ENCODE measurements at places on chromosomes 7 and 10.

DNA sequence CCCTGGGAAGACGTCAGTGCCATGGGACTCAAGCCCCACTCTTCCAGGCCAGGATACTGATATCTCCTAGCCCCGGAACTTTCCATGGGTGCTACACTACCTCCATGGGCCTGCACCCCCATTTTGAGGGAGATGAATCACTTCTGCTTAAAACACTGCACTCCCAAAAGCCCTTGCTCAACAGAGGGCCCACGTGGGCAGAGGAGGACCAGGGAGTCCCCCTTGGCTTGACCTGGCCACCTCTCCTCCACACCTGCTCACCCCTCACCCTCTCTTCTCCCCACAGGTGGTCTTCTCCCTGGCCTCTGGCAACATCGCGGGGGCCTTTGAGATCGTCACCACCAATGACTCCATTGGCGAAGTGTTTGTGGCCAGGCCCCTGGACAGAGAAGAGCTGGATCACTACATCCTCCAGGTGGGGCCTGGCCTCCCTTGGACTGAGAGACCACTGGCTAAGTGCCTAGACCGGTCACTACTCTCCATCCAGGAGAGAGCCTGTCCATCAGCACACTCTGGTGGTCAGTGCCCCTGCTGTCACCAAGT is 19.9 kb upstream of the C10orf105 start:
- DNase-seq = no peak

GRCh38 chr7:27143950-27144780 is 684 bp upstream of the HOXA5 start:
- peak; percentile 45 for DNase-seq

GRCh38 chr10:58435297-58435985 is 50.2 kb downstream of the TFAM start:
- DNase-seq = no peak

GRCh38 chr7:154463794-154464193 is 411.6 kb downstream of the DPP6 start:
- DNase-seq = no peak

GRCh38 chr7:116522247-116522646 is 2.6 kb upstream of the CAV1 start:
- DNase-seq = no peak

GRCh38 chr7:102828286-102828685 is 79.5 kb downstream of the FAM185A start:
- DNase-seq = no peak

GRCh38 chr7:113892818-113893217 is 26.0 kb downstream of the PPP1R3A start:
- no peak for DNase-seq

GRCh38 chr7:31002256-31002655 is 38.5 kb downstream of the GHRHR start:
- no peak for DNase-seq

- DNase-seq = no peak
Observed at GRCh38 chr10:63699785-63700613, 178.8 kb downstream of the REEP3 start.

DNA sequence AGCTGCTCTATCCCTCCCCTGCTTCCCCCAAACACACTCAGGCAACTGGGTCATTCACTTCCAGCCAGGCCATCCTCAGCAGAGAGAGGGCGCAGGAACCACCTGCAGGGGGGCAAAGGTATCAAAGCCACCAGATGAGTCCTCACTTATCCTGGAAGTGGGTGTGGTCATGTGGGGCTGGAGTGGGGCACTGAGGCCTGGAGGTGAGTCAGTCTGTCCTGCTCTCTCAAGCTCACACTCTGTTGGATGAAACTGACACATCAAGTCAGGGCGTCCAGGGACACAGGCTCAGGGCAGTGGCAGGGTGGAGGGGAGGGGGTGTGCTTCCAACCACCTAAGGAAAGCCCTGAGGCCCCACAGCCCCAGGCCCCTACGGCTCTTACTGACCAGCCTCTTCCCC is 8.0 kb upstream of the ELFN1 start:
- DNase-seq = no peak

DNA sequence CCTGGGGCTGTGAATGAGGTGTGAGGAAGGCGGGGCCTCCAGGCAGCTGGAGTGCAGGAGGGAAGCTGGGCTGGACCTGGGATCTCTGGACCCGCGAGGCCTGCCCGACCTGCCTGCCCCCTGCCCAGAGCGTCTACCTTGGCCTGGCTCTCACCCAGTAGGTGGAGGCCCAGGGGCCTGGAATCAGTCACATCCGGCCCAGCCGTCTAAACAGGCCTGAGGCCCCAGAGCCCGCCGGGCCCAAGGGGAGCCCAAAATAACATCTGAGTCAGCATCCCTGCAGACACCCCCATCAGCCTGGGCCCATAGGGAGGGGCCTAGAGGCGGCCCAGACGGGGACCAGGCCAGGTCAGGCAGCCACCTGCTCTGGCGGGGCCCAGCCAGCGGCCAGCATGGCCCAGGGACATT is 15.1 kb upstream of the ELN start:
- DNase-seq = no peak

- peak; percentile 71 for DNase-seq
Observed at GRCh38 chr7:151754142-151754590, 122.7 kb downstream of the PRKAG2 start.

DNA sequence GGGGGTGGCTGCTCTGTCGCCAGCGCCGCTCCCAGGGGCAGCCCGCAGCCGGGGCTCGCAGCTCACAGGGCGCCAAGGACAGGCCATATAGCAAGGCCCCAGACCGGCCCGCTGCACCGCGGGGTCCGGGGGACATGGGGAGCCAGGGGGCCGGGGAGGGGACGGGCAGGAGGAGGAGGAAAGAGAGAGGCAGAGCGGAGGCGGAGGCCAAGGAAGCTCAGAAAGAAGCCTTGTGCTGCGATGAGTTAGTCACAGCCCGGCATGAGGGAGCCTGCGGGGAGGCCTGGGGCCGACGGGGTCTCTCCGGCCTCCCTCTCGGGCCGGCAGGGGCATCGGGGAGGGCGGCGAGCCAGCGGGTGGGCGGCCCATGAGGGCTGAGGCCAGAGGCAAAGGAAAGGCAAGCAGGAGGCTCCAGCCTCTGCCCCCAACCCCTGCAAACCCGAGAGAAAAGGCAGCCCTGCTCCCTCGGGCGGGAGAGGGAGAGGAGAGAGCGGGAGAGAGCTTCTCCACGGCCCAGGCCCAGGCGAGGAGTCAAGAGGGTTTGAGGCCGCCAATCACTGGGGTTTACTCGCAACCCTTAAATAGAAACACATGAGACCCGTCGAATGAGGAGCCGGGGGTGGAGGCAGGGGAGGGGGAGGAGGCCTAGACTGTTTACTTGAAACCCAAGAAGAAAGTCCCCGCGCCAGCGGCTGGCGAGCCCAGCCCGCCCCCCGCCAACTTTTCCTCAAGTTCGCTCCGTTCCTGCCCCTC is 167.9 kb downstream of the NEURL1 start:
- DNase-seq = peak; percentile 92

GRCh38 chr10:66678521-66678920 is 247.3 kb upstream of the LRRTM3 start:
- DNase-seq = no peak

- DNase-seq = peak; percentile 47
Observed at GRCh38 chr10:28939281-28940157, 262.2 kb downstream of the BAMBI start.

GRCh38 chr10:97434055-97434454 is 8.1 kb downstream of the PGAM1 start:
- no peak for DNase-seq

GRCh38 chr7:47957156-47957555 is 8.9 kb upstream of the PKD1L1 start:
- no peak for DNase-seq

GRCh38 chr10:8230902-8231301 is 176.4 kb downstream of the GATA3 start:
- DNase-seq = no peak

GRCh38 chr10:12041766-12042408 is 722 bp downstream of the UPF2 start:
- peak; percentile 21 for DNase-seq

- DNase-seq = peak; percentile 75
Observed at GRCh38 chr10:121900443-121901174, 27.2 kb downstream of the ATE1 start.

GRCh38 chr7:24917510-24918239 is 62.3 kb downstream of the OSBPL3 start:
- no peak for DNase-seq

- DNase-seq = no peak
Observed at GRCh38 chr10:53135213-53135896, 362.8 kb upstream of the MBL2 start.

- no peak for DNase-seq
Observed at GRCh38 chr10:85995791-85996190, 370.8 kb downstream of the GRID1 start.

- DNase-seq = no peak
Observed at GRCh38 chr7:37476428-37476827, 27.8 kb upstream of the ELMO1 start.

GRCh38 chr7:111175908-111176441 is 85.0 kb downstream of the LRRN3 start:
- no peak for DNase-seq

DNA sequence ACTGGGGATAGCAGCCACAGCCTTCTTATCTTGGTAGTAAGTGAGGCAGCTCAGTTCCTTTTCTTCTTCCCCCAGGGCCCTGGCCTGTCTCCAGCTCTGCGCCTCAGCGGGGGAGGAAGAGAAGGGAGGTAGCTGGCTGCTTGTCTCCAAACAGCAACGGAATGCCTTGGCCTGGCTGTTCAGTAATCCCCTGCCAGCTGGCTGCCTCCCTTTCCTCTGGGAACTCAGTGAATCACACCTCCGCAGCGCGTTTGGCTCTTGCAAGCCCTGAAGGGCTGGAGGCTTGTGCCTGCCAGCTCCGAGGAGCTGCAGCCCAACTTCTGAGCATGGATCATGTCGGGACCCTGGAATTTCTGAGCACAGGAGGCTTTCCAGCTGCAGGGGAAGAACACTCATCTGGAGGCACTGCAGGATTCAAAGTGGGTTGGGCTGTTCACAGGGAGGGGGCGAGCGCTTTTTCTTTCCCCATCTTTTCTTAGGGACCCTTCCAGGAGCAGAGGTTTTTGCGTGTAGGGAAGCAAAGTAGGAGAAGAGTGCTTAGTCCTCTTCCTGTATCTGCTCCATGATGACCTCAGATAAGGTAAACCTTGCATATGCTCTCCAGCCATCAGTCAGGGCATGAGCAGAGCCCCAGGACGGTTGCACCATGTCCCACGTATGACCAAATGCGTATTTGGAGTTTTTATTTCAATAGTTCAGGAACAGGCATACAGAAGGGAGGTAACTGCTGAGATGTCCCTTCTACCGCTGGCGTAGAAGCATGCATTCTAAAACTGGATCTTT is 253.2 kb upstream of the INHBA start:
- DNase-seq = peak; percentile 94

DNA sequence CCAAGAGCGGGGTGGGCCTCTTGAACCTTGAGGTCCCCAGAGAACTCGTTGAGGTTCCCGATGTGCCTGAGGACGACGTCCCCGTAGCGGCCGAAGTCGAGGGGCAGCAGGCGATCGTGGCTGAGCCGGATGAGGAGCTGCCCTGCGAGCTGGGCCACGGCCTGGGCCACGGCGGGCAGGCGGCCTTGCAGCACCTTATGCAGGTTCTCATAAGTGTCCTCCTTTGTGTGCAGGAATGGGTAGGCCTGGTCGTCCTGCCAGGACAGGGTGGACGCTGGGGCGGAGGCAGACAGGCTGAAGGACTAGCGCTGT is 14.2 kb downstream of the TFR2 start:
- no peak for DNase-seq
